AG10803 (cell line): ENCODE measurements at places on chromosomes 6 and 20.

GRCh38 chr6:166106076-166106686 is 61.5 kb downstream of the TBXT start:
- peak; percentile 61 for DNase-seq

DNA sequence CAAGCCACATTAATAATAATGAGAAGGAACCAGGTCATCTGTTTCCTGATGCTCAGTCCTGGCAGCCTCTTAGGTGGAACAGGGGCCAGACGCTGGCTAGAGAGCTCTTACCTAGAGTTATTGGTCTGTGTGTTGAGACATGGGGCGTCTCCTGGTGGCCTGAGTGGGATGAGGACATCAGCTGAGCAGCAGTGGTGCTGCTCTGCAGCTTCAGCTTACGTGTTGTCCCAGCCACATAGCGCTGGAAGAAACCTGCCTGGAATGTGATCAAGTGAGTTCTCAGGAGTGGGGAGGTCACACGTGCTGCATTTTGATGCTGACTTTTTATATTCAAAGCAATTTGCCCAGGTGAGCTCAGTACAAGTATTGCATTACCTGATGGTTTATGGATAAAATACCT is 355.4 kb downstream of the CDH26 start:
- DNase-seq, result no peak

DNA sequence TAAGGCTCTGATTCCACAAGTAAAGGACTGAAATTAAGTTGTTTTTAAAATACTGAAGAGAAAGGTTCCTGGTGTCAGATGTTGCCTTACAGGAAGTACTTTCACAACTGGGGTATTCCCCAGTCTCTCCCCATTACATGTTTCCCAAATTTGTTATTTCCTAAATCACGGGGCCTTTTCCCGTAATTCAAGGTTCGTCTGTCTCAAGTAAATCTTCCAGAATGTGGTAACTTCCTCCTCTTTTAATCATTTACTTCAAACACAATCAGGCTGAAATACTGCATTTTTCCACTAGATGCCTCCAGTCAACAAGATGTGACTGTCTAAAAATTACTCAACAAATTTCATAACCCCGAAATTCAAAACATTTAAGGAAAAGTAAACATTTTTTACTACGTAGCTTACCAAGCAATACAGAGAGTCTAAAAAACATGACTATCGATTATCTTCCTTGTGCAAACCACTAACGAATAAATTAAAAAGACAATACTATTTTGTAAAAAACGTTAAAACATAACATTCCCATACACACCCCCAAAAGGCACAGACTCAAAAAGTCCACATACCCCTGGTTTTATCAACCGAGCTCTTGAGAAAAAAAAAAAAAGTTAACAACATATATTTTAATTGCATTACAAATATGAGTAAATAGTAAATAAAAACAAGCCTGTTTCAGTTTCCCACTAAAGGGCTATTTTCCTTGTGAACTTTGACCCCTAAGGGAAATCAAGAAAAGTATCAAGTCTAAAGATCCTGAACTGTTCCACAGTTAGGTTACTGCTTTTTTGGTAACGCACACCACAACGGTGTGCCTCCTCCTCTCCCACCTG is 1.7 kb downstream of the SOD2 start:
- DNase-seq, result peak; percentile 90

- no peak for DNase-seq
These were observed 22.4 kb upstream of the MAS1L start for GRCh38 chr6:29510202-29510601.

GRCh38 chr6:108561742-108562502 is 1.2 kb downstream of the FOXO3 start:
- no peak for DNase-seq

DNA sequence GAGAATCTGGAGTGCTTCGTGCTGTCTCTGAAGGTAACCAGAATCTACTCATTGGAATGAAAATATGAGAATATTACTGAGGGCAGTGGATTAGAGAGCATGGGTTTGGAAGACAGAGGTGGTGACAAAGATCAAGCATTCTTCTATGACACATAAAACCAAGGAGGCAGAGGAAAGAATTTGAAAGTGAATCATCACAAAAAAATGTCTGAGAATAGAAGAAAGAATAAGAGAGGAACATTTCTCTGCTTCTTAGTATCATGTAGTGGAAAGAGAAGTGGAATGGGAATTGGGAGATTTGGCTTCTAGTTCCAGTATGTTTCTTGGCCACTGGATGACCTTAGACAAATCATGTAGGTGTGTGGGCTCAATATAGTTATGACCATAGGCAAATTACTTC is 474.0 kb downstream of the TFAP2B start:
- peak; percentile 54 for DNase-seq

- DNase-seq, result no peak
These were observed 36.4 kb downstream of the XRN2 start for GRCh38 chr20:21339499-21339898.

- DNase-seq, result peak; percentile 42
These were observed 687 bp downstream of the SLC35A1 start for GRCh38 chr6:87473419-87473903.

DNA sequence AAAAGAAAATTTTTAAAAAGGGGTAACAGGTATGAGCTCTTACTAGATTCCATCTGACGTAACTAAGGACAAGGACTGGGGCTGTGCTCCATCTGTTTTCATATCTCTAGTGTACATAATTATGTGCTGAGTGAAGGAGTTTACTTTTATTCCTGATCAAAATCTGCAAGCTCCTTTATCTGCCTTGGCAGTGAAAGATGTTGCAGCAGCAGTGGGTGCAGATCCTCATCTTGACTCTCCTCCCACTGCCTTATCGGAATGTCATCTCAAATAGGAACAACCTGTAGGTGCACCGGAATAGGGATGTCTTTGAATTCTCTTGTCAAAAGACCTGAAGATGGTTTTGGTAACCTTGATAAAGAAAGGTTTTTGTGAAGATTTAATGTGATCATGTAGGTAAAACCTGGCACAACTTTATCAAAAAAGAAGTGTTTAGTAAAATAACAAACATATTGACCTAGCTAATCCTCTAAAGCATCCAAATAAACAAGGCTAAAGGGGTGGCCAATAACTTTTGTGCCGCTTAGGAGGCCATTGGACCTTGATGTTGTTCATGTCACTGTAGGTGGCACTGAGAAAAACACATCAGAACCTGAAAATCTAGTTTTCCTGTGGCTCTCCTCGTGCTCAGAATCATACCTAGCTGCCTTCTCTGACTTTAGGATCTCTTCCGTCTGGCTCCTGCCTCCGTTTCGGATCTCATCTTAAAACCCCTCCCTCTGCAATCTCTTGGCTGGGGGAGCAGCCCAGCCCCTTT is 19.0 kb upstream of the SLC16A10 start:
- no peak for DNase-seq

- no peak for DNase-seq
These were observed 121.3 kb downstream of the KIF16B start for GRCh38 chr20:16451982-16452381.

DNA sequence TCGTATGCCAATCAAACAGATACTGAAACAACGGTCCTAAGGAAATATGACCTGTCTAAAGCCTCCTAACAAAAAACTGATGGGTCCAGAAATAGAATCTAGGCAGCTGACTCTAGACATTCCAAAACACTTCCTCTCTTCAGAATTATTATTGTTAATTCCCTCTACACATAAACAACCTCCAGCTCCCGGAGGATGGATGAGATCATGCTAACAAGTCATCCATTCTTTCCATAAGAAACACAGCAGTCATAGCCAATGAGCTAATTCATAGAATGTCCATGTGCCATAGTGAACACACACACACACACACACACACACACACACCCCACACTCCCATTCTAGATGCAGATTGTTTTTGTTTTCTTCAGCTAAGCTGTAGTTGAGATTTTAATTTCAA is 44.3 kb downstream of the HDGFL1 start:
- DNase-seq, result peak; percentile 61

DNA sequence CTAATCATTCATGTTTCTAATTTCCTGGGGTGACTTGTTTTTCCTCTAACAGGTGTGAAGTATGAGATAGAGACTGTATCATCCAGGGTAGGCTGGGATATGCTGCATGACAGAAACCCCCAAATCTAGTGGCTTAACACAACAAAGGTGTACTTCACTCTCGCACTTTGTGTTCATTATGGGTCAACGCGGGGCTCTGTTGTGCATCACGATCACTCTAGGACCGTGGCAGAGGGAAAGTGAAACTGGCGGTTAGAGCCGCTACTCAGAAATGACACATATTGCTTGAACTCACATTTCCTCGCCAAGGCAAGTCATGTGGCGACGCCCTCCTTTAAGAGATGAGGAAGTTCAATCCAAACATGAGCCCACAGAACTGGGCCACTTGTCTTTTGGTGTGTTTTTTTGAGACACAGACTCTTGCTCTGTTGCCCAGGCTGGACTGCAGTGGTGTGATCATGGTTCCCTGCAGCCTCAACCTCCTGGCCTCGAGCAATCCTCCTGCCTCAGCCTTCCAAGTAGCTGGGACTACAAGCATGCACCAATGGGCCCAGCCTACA is 41.3 kb downstream of the PCNA start:
- DNase-seq, result peak; percentile 25

- no peak for DNase-seq
These were observed 89.3 kb downstream of the CDC5L start for GRCh38 chr6:44476849-44477248.

- no peak for DNase-seq
These were observed 65.0 kb upstream of the SUPT3H start for GRCh38 chr6:45442716-45443115.

DNA sequence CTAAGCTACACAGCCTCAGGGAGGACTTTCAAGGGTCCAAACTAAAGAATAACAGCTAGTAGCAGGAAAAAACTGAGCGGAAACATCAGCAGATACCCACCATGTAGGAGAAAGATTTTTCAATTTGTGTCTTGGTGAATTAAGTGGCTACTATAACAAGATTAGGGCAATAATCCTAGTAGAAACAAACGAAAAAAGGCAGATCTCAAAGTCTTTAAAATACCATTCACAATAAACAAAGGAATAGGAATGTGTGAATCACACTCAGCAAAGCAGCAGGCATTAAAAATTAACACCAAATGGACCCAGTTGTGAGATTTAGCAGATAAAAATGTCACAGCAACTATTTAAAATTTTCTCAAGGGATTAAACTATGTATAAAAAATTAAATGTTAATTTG is 761.2 kb downstream of the TENT5A start:
- DNase-seq, result peak; percentile 22

GRCh38 chr6:43695215-43695966 is 7.8 kb upstream of the MRPS18A start:
- DNase-seq, result no peak

- no peak for DNase-seq
These were observed 246.0 kb upstream of the EXOC2 start for GRCh38 chr6:938916-939315.

DNA sequence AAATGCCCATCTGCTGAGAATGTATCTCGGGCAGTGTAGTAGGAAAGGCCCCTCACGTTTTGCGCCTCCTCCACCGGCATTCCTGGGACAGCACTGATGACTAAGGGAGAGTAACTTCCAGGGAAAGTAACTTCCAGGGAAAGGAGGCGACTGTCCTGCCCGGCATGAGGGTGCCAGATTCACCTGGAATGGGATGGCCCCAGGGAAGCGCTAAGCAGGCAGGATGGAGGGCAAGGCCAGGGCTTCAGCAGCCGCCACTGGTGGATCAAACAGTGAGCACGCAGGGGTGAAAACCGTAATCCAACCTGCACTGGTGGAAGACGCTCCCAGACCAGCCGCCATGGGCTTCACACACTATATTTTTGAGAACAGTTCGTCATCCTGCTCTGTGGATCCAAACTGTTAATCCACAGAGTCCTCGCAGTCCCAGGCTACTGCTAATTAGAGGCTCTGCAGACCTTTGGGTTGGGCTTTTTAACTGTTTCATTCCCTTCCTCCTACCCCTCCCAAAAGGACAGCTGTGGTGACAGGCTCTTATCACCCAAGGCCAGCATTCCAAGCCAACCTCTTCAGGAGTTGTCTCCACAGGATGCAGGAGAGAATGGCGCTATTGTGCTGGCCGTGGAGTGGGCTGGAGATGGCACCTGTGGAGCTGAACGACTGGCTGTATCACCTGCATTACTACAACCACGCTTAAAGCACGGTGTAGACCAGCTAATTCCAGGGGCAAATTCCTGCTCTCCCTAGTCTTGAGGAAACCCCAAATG is 178.9 kb downstream of the DLL1 start:
- no peak for DNase-seq

DNA sequence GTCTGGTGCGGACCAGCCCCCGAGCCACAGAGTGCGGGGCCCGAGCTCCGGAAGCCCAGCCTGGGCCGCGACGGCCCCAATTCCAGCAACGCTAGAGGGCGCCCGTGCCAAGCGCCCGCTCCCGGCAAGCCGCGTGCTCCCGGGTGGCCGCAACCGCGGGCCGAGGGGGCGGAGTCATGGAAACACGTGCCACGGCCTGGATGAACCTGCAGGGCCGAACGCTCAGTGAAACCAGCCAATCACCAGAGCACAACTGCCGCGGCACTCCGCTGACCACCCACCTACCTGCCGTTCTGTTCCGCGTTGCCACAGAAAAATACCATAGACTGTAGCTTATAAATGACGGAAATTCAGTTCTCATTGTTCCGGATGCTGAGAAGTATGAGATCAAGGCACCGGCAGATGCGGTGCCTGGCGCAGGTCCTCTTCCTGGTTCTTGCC is 85.7 kb upstream of the FOXC1 start:
- DNase-seq, result peak; percentile 27

DNA sequence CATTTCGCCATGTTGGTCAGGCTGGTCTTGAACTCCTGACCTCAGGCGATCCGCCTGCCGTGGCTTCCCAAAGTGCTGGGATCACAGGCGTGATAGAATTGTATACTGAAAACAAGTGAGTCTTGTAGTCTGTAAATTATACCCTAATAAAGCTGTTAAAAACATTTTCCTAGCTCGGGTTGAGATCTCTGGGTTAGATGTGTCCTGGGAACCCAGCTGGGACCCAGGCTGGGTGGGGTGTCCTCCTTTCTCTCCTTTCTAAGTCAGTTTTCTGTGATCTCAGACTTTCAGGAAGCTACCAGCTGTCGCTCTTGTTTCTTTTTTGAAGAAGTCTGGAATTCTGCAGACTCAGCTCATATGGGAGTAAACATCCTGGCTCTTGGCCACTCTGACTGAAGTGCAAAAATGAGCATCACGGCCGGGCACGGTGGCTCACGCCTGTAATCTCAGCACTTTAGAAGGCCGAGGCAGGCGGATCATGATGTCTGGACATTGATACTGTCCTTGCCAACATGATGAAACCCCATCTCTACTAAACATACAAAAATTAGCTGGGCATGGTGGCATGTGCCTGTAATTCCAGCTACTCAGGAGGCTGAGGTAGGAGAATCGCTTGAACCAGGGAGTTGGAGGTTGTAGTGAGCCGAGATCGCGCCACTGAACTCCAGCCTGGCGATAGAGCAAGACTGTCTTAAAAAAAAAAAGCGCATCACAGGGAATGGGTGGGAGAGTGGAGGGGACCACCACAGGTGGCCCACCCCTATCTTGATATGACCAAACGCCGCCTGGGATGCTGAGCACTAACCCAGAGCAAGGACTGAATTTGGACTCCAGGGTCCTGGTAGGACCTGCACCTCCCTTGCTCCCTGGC is 9.9 kb upstream of the PCIF1 start:
- DNase-seq, result peak; percentile 53
